ENCODE measurements at places on chromosomes 5 and 9.

GRCh38 chr9:75551861-75552260, 338.6 kb upstream of the PCSK5 start:
- no peak for DNase-seq

DNA sequence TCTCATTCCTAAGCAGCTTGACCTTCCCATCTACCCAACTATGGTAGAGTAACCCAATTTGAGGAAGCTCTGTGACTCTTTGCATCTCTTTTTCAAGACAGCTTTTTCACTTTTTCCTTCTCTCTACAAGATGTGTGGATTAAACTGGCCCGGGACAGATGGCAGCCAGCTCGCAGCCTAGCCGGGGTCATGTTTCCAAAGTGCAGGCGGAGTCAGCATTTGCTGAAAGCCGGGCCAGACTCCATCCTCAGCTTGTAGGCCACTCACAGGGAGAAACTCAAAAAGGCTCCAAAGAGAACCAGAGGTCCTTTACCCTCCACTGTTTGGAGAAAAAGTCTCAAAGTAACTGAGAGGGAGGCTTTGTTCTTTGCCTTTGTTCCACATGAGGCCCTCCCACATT, 286.8 kb upstream of the PANK3 start:
- DNase-seq = no peak

- DNase-seq = no peak
Observed at GRCh38 chr5:107517185-107518033, 153.3 kb downstream of the EFNA5 start.

GRCh38 chr5:78763659-78764189, 115.2 kb upstream of the LHFPL2 start:
- no peak for DNase-seq

DNA sequence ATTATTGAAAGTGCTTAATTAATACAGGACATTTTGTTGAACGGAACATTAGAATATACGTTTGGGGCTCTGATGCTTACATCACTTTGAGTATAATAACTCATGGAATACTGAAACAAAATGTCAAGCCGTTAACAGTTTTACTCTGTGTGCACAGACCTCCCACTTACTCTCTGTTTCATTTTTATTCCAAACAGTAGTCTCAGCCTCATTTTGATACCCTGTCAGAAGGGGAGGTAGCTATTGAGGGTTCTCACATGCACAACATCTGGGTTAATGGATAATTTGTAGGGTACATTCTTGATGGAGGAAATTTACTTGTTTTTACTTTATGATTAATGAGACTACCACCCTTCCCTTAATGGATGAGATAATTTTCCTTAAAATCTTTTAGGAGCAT, 59.0 kb downstream of the SCAMP1 start:
- no peak for DNase-seq
